ENCODE measurements at places on chromosomes 2 and 18.

DNA sequence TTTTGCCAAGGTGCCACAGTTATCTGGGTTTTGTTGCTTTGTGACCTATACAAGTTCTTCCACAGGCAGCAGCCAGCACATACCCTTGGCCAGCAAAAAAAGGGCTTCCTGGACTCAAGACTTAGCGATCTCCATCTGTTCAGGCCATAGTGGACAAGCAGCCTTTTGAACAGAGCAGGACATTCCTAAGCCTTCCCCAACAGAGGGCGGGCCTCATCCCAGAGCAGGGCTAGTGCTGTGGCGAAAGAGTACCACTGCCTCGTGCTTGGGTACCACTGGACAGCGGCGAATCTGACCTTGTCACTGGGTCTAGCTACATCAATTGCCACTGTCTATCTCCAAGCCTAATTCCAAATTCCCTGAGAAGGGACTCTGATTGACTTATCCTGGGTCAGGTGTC lies 56.4 kb downstream of the NAB1 start:
- DNase-seq: no peak

DNA sequence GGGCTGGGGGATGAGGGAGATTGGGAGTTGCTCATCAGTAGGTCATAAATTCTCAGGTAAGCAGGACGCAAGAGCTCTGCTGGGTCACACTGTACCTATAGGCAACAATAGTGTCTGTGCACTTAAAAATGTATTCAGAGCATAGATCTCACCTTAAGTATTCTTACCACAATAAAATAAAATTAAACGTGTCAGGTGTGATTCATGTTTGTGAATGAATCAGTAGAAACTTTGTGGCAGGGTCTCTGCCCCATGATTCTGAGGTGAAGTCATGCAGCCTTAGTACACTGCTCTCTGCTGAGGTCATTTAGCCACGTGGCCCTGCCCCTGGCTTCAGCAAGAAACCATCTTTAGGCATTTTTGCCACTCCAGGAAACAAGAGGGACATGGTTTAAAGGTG lies 253.8 kb downstream of the FBXO15 start:
- no peak for DNase-seq

DNA sequence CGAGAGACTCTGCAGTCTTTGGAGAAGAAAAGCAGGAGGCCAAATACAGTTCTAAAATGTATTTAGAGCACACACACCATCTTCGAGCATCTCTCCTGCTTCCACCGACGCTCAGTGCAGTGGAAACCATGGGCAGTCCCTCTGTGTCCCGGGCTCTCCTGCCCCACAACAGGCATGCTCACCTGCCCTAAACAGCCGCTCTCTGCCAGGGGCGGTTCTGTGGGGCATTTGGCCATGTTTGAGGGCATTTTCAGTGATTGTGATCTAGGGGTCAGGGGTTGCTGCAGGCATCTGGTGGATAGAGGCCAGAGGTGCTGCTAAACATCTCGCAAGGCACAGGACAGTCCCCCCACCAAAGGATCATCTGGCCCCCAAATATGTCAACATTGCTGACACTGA lies 55.8 kb downstream of the EMX1 start:
- no peak for DNase-seq

GRCh38 chr18:25192065-25192464 lies 159.9 kb downstream of the ZNF521 start:
- no peak for DNase-seq

GRCh38 chr2:216936954-216937357 lies 77.1 kb upstream of the TNP1 start:
- DNase-seq: no peak

DNA sequence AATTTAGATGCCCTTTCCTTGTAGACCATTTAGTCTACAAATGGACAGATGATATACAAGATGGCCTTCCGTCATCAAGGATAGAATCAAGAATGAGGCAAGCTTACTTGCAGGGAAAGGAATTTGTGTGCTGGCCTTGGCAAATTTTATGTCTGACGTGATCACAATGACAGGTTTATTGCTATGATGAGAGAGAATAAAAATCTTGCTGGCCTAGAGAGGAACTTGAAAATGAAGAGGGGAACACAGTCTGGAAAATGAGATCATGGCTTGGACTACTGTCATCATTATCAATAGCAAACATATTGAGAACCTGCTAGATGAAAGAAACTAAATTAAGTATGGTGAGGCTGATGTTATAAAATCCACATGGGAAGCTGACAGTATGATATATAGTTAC lies 66.0 kb downstream of the CSRNP3 start:
- DNase-seq: no peak

DNA sequence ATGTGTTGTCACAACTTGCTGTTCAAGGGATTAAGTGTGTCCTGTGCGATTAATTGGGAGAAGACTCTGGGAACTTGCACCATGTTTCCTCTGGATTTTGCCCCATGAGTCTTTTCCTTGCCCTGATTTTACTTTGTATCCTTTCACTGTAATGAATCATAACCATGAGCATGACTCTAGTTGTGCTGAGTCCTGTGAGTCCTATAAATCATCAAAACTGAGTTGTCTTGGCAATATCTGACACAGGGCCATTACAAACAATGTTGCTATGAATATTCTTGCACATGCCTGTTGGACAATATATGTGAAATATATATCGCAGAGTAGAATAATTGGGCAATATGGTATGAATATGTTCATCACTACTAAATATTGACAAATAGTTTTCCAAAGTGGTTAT lies 56.5 kb upstream of the COL5A2 start:
- DNase-seq: peak; percentile 90

- DNase-seq: no peak
These were observed 194.4 kb downstream of the TMX3 start for GRCh38 chr18:68520406-68521075.

Measured in cardiac fibroblast (primary cell).